ENCODE measurements at places on chromosomes 2 and 18.

- DNase-seq = no peak
These were observed 11.1 kb upstream of the VPS4B start for GRCh38 chr18:63433334-63433866.

DNA sequence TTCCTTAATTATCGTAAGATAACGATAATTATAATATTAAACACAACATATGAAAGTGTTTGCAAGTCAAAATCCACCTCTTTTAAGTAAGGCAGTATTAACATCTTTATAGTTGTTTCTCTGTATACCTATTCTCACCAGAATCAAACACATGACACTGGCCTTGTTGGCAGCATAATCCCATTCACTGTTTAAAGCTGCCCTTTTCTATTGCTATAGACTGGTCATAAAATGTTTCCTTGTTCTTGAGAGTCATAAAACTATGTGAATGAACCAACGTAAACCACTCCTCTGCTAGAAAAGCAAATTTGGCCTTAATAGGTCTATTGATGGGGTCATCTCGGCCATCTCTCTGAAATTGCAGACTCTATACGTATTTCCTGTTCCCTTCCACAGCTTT lies 293.1 kb downstream of the SLC8A1 start:
- DNase-seq = no peak

GRCh38 chr18:79698668-79699335 lies 19.2 kb downstream of the CTDP1 start:
- DNase-seq = no peak

- DNase-seq = peak; percentile 18
These were observed 22.0 kb upstream of the RPL31 start for GRCh38 chr2:100980046-100980445.

DNA sequence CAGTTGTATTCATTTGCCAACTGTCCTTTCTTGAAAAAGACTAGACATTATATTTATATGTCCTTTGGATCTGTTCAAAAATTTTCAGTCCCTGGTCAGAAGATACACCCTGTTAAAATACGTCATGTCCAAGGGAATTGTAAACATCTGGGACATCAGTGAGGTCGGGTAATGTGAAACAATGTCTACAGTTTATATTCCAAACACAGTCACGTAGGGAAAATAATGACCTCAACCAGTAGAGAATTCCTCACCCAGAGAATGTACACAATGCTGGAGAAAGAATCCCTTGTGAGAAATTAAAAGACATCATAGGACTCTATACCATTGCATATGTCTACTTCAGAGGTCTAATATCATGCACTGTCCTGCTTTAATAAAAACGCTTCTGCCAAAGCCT lies 888.0 kb upstream of the CHAC2 start:
- DNase-seq = no peak

GRCh38 chr18:74486119-74486849 lies 9.9 kb upstream of the CNDP2 start:
- no peak for DNase-seq

DNA sequence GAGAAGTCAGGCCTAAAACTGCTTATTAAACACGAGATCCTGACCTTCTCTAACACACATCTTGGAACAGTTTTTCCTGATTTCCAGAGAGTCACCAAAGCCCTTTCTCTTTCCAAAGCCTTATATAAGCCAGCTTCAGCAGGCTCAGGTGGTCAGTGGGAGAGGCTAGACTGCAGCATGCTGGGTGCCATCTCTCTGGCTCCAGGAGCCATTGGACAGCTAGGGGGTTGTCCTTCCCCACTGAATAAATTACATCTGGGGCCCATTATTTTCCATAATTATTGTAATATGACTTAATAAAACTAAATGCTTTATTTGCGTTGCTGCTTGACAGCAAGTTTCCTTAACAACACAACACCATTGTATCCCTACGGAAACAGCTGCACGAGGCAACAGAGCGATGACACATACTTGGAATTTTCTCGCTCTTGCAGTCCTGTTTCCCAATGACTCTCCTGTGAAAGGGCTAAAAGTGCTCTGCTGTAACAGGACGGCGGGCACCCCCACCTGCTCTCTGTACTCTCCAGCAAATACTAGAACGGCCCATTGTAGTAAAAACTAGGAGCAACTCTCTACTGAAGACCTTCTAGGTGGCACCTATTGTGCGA lies 160.6 kb downstream of the RNF144A start:
- no peak for DNase-seq

- no peak for DNase-seq
These were observed 362.3 kb downstream of the RND3 start for GRCh38 chr2:150125188-150125587.

DNA sequence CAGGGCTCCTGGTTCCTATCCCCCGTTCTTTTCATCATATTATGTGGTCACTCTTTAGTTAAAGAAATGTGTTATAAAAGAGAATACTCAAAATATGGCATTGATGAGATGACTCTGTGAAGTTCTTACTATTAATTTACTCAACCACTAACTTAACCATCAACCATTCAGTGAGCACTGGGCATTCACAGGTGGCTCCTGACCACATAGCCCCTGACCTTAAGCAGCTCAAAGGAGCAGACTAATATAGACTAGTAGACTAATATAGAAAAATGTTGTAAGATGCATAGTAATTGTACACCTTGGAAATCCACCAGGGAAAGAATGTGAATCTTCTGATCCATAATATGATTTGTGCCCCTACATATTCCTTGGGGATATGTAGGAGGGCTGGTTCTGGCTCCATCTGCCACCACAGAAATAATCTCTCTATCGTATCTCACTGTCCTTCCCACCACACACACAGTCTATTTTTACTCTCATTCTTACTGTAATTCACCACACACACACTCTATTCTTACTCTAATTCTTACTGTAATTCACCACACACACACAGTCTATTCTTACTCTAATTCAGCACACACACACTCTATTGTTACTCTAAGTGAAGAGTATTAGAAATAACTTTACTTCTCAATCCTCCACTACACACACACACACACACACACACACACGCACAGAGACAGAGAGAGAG lies 188.9 kb upstream of the ITGA4 start:
- DNase-seq = no peak

- DNase-seq = no peak
These were observed 51.1 kb downstream of the RTN4 start for GRCh38 chr2:54999182-54999581.

DNA sequence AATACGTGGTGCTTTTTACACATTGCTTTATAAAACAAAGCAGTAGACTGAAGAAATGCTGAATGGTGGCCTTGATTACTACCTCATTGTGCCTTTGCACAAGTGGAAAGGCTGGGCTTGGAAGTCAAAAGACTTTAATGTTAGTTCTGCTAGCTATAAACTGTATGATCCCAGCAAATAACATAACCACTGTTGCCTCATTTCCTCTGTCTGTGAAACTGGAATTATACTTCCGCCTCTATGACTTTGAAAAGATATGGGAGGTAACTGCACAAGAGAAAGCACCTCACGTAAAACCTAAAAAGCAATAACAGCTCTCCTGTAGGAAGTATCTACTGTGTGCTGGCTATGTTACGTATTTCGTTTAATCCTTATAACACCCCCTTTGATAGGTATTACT lies 43.4 kb upstream of the DSC1 start:
- no peak for DNase-seq

GRCh38 chr18:79680100-79680879 lies 687 bp downstream of the CTDP1 start:
- DNase-seq = no peak

- no peak for DNase-seq
These were observed 38.5 kb upstream of the SNED1 start for GRCh38 chr2:240959941-240960308.

GRCh38 chr18:56035546-56035945 lies 447.6 kb upstream of the TCF4 start:
- DNase-seq = no peak

DNA sequence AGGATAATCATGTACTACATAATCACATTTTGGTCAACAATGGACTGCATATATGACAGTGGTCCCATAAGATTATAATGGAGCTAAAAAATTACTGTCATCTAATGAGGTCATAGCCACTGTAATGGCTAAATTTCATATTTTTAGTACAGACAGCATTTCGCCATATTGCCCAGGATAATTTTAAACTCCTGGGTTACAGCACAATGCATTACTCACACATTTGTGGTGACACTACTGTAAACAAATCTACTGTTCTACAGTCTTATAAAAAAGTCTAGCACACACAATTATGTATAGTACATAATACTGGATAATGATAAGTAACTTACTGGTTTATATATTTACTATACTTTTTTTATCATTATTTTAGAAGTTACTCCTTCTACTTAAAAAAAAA lies 12.8 kb downstream of the EIF2AK2 start:
- no peak for DNase-seq

DNA sequence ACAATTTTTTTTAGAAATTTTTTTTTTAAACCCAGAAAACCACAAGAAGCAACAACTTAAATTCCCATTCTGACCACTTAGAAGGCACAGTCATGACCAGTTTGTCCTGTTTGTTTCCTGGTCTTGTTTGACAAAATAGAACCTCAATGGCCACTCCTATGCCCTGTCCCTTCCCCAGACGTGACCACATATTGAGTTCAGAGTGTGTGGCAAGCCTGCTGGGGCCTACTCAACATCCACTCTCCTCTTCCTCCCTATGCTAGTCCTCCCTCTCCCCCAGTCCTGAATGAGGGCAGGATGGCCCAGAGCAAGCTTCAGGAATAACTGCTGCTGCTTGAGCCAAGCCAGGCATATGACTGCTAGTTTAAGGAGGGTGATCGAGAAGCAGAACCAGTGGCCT lies 89.6 kb downstream of the PRELID3A start:
- DNase-seq = no peak

GRCh38 chr2:85911814-85912692 lies 23.3 kb upstream of the ST3GAL5 start:
- no peak for DNase-seq

DNA sequence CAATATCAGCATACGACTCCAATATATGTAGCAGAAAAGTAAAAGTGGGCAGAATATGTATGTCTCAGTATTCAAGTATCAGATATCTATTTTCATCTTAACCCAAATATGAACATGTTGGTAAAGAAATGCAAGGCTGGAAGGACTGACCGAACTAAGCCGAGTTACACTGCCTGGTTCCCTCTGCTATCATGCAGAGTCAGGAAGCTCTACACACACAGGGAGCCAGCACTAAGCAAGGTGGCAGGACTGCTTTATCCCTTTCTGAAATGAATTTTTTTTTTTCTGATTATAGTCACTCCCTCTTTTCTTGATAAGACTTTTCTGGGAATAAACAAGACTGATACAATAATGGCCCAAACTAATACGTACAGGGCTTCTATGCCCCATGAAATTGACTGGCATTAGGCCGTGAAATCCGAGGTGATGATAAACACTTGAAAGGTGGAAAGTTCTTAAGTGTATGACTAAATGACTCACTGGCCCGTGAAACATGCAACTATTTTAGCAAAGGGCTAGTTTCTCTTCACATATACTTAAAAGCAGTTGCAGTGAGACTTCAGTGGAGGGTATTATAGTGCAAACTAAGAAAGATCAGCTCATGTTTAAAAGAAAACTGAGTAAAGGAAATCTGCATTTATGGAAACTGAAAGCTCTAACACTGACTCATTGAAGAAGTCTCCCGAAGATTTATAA lies 14.9 kb downstream of the DPP4 start:
- no peak for DNase-seq

GRCh38 chr2:221337957-221338685 lies 234.0 kb downstream of the EPHA4 start:
- DNase-seq = no peak

GRCh38 chr2:156340377-156340776 lies 7.9 kb upstream of the NR4A2 start:
- DNase-seq = no peak

DNA sequence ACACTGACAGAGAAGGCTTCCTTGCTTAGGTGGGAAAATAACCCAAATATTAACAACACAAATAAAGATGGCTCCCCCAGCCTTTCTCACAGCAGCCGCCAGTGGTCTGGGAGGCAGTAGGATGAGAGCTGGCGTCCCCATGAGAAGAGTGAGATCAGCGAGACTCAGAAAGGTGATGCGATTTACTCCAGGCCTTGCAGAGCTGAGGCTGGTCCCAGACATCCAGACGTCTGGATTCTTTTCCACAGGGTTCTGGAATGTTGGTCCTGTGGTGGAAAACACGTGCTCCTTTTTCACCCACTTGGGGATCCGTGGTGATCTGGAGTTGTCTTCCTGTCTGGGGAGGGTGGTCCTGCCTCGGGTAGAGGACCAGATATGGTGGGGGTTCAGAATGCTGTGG lies 190.6 kb downstream of the CTIF start:
- no peak for DNase-seq

DNA sequence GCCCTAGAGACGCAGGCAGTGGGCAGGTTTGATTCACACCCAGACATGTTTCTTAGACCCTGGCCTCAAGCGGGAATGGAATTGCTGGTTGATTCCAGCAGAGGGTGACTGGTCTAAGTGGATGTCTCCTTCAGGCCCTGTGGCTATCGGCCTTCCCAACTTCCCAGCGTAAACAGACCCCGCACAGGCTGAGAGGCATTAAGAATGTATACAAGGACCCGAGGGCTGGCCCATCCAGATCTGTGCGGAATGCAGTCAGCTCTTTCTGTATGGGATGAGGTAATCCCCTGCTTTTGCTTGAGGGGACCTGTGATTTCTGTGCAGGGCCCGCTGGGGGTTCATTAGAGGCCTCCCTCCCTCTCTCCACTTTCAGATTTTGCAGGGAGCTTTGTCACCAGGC lies 6.5 kb downstream of the ACKR3 start:
- no peak for DNase-seq

- no peak for DNase-seq
These were observed 117.1 kb upstream of the MGAT5 start for GRCh38 chr2:134136731-134137130.

- no peak for DNase-seq
These were observed 21.0 kb upstream of the GRB14 start for GRCh38 chr2:164642268-164642667.

GRCh38 chr2:229523663-229524062 lies 190.7 kb downstream of the DNER start:
- no peak for DNase-seq

- DNase-seq = no peak
These were observed 111.4 kb downstream of the THADA start for GRCh38 chr2:43484323-43484930.

- no peak for DNase-seq
These were observed 17.1 kb upstream of the TMEM178A start for GRCh38 chr2:39648580-39648979.

DNA sequence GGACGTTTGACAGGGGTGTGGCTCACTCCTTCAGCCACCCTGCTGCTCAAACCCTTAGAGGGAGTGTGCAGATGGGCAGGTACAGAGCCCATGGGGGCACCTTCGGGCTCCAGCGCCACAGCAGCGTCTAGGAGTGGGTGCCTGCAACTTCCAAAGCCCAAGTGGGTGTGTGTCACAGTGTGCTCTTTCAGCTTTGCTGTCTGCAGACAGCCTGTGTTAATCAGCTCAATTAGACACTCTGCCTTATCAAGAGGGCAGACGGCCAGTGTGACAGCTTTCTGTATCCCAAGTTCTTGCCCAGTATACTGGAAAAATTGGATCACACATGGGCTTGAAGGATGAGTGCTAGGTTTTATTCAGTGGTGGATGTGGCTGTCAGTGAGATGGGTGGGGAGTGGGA lies 96.7 kb downstream of the AP1S3 start:
- no peak for DNase-seq

GRCh38 chr2:240868286-240869108 lies at the start of gene AGXT:
Gene AGXT, plus strand, starts transcription at chr2:240868824. Its CDS starts 42 bp downstream, at chr2:240868866.
- DNase-seq = no peak

- DNase-seq = no peak
These were observed 146.1 kb upstream of the OTOS start for GRCh38 chr2:240286596-240286995.
